Pulmonary artery endothelial cell (primary cell): ENCODE measurements at places on chromosomes 4 and X.

- DNase-seq = no peak
These were observed 32.6 kb downstream of the BEND4 start for GRCh38 chr4:42119886-42120285.

- no peak for DNase-seq
These were observed 127.4 kb upstream of the CLNK start for GRCh38 chr4:10811991-10812390.

GRCh38 chr4:74545448-74545847 is 100.5 kb downstream of the AREG start:
- no peak for DNase-seq

- DNase-seq = no peak
These were observed 333.1 kb downstream of the MAPK10 start for GRCh38 chr4:86026720-86027119.

GRCh38 chrX:10971759-10972158 is 139.4 kb upstream of the HCCS start:
- no peak for DNase-seq

- no peak for DNase-seq
These were observed 57.7 kb downstream of the MAD2L1 start for GRCh38 chr4:120008957-120009356.

GRCh38 chrX:40102393-40103381 is 4.9 kb upstream of the BCOR start:
- no peak for DNase-seq

- peak; percentile 11 for DNase-seq
These were observed 112.4 kb upstream of the SPRY1 start for GRCh38 chr4:123284168-123284567.

GRCh38 chrX:67346667-67347066 is 197.2 kb upstream of the AR start:
- no peak for DNase-seq

DNA sequence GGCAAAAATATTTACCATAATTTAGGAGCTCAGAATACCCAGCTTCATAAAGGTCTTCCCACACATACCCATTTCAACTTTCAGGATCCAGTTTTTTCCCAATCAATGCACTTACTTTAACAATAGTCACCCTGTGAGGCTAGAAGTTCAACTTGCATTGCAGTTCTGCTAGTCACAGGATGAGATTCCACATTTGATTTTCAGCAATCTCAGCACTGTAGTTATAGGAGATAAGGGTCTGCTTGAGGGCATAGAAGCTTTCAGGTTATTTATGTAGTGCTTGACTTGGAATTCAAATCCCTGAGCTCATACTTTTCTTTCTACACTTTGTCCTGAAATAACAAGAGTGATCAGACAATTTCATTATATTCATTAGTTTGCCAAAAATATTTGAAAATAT is 78.3 kb upstream of the IL2 start:
- no peak for DNase-seq

- no peak for DNase-seq
These were observed 400 bp upstream of the PAQR3 start for GRCh38 chr4:78939667-78940008.

- no peak for DNase-seq
These were observed 221.0 kb downstream of the ANKRD50 start for GRCh38 chr4:124491361-124492145.

GRCh38 chrX:109943092-109943739 is 59.7 kb upstream of the TMEM164 start:
- DNase-seq = no peak

DNA sequence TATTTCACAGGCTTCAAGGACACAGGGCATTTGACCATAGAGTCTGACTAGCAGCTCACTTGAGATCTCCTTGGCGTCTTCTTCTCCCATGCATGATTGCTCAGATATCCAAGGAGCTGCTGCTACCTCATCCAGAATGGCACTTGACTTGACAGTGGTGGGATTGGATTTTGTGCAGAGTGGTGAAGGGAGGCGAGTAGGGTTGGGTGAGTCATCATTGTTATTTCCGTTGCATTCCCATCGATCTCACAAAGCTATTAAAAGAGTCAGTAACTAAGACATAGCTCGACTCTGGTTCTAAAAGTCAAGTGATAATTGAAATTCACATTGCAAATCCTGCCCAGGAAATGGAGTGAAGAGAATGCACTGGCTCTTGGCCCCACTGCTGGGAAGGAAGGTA is 27.7 kb downstream of the NHSL2 start:
- DNase-seq = no peak

DNA sequence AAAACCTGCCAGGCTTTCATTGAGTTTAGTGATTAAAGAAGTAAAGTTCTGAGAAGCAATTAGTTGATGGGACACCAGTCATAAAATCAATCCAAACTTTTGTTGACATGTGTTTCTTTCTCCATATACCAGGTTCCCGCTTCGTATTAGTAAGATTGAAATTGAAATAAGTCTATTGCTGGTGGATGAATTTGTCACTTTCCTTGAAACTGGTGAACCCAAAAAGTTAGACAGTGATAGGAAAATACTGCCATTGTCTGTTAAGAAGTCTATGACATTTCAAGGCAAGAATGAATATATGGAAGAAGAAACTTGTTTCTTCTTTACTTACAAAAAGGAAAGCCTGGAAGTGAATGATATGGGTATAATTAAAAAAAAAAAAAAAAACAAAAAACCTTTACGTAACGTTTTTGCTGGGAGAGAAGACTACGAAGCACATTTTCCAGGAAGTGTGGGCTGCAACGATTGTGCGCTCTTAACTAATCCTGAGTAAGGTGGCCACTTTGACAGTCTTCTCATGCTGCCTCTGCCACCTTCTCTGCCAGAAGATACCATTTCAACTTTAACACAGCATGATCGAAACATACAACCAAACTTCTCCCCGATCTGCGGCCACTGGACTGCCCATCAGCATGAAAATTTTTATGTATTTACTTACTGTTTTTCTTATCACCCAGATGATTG is at the start of gene CD40LG:
Gene CD40LG (plus strand): TSS at position 482 of the 684 bp plus-strand sequence. CDS start 91 bp downstream, at position 573.
- DNase-seq = no peak

GRCh38 chrX:18702362-18703195 is 4.9 kb upstream of the PPEF1 start:
- no peak for DNase-seq

- no peak for DNase-seq
These were observed 84.5 kb downstream of the PRKG2 start for GRCh38 chr4:81130569-81130968.

DNA sequence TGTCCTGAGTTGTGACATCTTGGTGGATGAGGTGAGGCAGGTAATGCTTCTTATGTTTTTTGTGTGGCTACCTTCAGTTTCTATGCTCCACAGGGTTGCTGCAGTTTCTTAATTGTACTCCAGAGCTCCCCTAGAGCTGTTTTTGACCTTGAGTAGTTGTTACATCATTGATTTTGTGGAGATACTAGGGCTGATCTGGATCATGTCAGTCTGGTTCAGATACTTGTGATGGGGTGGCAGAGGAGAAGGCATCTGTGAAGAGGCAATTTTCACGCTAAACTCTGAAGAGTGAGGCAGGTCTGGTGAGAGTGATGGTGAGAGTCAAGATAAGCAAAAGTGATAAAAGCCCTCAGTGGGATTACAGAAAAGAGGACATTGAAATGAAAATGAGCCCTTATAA is 1180.2 kb downstream of the RAPGEF2 start:
- no peak for DNase-seq

GRCh38 chr4:26813698-26814097 is 46.9 kb upstream of the STIM2 start:
- no peak for DNase-seq

- no peak for DNase-seq
These were observed 29.7 kb upstream of the PPP2R2C start for GRCh38 chr4:6502147-6502546.
